Brain (organoid and tissue), 16 donors: ENCODE measurements at places on chromosomes 16 and 17.

DNA sequence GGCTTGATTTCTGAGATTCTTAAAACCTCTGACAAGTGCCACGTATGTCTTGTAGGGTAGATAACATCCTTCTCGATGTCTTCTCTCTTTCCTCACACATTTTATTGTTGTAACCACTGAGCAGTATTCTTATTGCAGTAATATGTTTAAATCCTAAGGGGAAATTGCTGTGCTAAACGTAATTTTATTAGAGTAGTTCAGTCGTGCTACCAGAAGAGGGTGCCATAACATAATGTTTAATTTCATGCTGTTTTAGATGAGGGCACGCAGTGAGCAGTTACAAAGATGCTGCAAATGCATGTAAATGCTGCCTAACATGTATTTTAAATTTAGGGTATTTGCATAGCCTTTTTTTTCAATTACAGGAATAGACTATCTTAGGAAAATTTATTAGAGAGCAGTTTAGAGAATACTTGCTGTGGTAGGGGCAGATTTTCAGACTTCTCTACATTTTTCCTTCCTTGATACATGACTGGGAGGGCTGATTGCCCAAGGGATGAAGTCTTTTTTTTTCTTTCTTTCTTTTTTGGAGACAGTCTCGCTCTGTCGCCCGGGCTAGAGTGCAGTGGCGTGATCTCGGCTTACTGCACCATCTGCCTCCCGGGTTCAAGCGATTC is 51.7 kb downstream of the GAN start:
- peak; percentile 83 for DNase-seq

DNA sequence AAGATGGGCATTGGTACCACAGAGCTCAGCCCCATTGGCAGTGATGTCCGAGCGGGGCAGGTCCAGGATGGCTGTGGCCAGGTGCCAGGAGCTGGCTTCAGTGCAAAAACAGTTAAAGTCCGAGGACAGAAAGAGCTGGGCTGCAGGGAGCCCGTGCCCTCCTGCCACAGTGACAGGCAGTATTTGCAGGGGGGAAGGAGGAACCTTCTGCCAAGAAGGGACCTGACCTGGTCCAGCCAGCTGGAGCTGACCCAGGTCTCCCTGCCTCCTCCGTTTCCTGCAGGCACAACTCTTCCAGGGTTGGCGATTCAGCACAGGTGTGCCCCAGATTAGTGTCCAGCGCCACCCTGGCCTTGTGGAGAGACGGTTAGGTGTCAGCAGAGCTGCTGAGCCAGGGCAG is 199.0 kb downstream of the ENGASE start:
- no peak for DNase-seq

GRCh38 chr16:85480727-85481101 is 132.4 kb upstream of the GSE1 start:
- DNase-seq: no peak

GRCh38 chr16:50742576-50743200 is 802 bp downstream of the CYLD start:
- DNase-seq: peak; percentile 24

- DNase-seq: no peak
These were observed 223.3 kb downstream of the CBLN1 start for GRCh38 chr16:49058382-49058781.

- DNase-seq: no peak
These were observed 356.0 kb downstream of the CA10 start for GRCh38 chr17:51802544-51802943.

GRCh38 chr16:66369055-66369592 is 2.6 kb downstream of the CDH5 start:
- DNase-seq: no peak
